ENCODE measurements at places on chromosomes 4 and X.
A peak's percentile ranks its signal among the peaks of the same experiment; 100 is the strongest.

DNA sequence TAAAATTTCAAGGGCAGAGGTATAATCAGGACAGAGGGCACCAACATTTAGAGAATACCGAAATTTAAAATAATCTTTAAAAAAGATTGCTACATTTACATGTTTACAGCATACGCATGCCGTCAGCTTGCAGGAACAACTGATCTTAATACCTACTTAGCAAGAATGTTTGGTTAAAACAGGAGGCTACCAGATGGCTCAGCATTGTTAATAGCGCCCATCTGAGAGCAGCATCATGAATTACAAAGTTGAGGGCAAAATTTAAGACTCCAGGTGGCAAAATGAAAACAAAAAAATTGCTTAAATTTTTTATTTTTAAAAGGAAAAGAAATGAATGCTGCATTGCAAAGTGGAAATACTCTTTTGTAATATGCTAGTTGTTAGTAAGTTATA is 241.3 kb downstream of the C4orf33 start:
- no peak for DNase-seq

DNA sequence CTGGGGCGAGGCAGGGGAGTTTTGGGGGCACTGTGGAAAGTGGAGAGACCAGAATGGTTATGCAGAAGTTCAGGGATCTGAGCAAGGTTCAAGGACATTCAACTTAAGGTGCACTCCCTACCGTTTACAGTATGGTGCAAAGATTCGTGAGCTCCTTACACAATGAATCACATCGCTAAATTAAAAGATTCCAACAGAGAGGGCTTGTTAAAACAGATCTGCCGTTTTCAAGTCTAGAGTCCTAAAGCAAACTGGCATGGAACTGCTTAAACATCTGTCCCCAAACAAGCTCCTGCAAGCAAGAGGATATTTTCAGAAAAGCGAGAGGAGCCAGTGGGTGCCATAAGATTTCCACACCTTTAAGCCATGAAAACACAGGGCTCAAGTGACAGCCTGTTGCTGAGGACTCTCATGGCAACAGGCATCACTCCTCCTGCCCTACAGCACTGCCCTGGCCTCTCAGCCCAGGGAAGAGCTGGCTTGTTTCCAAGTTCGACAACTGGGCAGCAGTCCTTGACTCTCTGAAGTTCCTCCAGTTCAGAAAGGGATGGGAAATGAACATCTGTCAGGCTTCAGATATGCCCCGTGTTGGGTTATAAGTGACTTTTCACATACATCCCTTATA is 10.0 kb downstream of the FAM184B start:
- DNase-seq: no peak

DNA sequence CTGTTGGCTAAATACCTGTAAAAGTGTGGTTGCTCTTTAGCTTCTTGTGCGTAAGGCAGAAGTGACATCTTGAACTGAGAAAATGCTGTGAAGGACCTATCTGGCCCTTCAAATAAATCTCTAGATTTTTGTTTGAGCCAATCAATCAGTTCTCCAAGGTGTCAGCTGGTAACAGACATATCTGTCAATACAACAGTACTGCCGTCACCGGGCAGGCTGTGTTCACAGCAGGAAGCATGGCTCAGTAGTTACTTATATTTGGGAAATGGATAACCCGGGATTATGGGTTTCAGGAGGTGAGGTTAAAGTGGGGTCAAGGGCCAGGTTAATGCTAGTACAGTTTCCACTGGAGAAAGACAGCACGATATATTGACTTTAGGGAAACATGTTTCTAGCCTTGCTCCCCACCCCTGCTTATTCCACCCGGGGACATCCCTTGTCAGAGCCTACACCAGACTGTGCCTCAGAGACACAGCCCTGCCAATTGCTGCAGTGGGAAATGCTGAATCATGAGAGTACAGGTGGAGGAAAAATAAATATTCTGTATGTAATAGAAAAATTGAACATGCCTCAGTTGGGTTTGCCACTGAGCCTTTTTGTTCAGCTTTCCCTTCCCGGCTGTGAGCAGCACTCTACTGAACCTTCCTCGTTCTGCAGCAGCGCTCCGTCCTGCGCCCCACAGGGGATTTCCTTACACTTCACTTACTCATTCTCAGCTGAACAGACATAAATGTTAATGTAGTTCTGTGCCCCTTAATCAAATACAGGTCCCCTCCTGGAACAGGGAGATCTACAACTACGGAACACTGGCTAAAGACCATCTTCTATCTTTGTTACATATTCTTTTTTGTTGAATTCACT is 121.1 kb downstream of the MGST2 start:
- DNase-seq: no peak

- DNase-seq: no peak
These were observed 289.8 kb downstream of the ARHGAP10 start for GRCh38 chr4:148021686-148022085.

- DNase-seq: peak; percentile 12
These were observed 61.9 kb downstream of the HOPX start for GRCh38 chr4:56619160-56619559.

DNA sequence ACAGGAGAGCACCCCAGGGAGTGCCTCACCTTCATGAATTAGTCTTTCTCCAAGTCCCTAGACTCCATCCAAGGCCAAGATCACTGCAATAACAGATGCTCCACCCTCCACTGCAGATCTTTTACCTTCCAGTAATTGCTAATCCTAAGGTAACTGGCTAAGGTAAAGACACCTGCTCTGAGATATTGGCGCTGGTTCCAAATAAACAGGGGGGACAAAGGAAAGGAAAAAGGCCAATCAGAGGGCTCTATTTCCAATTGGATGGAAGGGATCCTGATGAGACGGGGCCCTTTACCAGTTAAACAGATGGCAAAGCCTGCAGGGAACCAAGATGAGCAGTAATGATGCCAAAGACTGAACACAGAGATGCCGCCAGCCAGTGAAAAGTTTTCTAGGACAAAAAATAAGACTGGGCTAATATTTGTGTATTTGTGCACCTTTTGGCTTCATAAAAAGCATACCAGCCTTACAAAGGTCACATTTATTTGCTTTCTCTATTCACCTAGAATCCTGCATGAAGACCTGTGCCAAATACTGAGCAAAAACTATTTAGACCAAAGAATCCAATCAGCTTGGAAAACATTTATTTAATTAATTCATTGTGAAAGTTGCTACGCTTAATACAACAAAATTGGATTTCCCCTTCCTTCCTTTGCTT is 148.5 kb downstream of the PPP3CA start:
- DNase-seq: no peak

GRCh38 chr4:185580699-185581098 is 45.4 kb upstream of the PDLIM3 start:
- DNase-seq: peak; percentile 27

- no peak for DNase-seq
These were observed 153.0 kb downstream of the ATOH1 start for GRCh38 chr4:93981594-93981993.

DNA sequence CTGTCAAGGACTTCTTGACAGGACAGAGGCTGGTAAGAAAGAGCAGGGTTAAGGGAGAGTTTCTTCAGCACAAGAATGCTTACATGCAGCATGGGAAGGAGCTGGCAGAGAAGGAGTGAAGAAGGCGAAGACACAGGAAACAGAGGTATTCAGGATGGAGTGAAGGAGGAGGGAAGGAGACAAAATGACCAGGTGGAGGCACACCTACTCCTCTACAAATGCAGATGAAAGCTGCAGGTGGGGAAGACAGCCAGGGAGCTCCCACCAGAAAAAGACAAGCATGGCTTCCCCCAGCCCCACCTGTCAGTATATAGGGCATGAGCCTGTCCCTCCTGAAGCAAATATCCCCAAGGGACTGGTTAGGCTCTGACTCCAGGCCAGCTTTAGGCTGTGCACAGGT is 29.6 kb upstream of the NKRF start:
- DNase-seq: no peak

- no peak for DNase-seq
These were observed 22.1 kb upstream of the CEP135 start for GRCh38 chr4:55926610-55927009.

GRCh38 chr4:106718548-106718947 is 317.6 kb downstream of the DKK2 start:
- no peak for DNase-seq

DNA sequence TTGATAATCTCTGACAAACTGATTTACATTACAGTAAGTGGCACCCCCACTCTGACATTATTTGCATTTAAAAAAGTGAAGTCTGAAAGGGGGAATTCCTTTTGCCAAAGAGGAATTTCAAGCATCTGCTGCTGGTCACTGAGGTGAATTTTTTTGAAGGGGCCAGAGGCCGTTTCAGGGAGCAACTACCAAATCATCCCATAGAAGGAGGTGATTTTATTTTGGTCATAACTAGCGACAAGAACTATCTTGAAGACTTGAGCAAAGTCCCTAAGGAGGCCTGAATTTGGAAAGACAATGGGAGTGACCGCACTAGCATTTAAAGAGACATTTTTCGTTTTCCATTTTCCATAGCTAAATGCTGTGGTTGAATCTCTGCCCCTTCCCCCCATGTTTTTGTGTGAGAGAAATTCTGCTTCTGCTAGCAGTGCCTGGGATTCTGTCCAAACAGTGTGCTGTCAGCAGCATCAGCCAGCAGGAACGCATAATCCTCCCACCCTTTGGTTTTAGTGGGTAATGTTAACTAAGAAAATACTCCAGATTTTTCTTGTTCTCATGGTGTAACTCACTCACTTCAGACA is 110.1 kb upstream of the MED14 start:
- DNase-seq: peak; percentile 93

DNA sequence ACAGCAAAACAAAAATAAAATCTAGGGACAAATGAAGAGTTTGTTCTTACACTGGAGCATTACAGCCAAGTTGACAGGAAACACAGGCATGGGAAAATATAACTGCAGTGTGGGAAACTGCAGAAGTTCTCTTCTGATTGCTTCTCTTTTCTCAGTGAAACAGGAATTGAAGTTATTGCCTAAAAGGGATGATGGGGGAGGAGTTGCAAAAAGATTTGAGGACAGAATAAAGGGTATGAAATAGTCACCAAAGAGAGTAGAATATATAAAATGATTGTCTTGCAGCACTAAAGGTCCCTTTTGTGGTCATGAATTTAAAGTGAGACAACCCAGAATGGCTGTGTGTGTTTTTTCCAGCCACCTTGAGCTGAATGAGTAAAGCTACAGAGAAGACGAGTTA is 103.7 kb downstream of the JADE1 start:
- DNase-seq: no peak

- peak; percentile 11 for DNase-seq
These were observed 28.0 kb downstream of the NAT8L start for GRCh38 chr4:2087170-2087569.

GRCh38 chrX:75211976-75212375 is 55.9 kb upstream of the ABCB7 start:
- DNase-seq: no peak

- no peak for DNase-seq
These were observed 45.1 kb downstream of the SUPT20HL2 start for GRCh38 chrX:24268786-24269185.

DNA sequence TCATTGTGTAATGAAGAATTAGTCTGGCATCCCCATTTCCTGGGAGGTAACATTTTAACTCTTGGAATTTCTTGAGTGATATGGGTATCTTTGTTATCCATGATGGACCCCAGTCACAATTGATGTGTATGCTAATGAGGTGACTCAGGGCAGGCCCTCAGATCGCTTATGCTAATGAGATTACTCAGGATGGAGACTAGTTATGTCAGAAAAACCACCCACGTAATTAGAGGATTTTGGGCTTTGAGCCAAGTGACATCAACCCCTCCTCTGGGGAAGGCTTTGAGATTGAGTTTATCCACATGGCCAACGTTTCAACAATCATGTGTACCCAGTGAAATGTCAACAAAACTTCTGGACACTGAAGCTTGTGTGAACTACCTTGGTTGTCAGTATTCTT is 772.7 kb downstream of the STPG2 start:
- no peak for DNase-seq

DNA sequence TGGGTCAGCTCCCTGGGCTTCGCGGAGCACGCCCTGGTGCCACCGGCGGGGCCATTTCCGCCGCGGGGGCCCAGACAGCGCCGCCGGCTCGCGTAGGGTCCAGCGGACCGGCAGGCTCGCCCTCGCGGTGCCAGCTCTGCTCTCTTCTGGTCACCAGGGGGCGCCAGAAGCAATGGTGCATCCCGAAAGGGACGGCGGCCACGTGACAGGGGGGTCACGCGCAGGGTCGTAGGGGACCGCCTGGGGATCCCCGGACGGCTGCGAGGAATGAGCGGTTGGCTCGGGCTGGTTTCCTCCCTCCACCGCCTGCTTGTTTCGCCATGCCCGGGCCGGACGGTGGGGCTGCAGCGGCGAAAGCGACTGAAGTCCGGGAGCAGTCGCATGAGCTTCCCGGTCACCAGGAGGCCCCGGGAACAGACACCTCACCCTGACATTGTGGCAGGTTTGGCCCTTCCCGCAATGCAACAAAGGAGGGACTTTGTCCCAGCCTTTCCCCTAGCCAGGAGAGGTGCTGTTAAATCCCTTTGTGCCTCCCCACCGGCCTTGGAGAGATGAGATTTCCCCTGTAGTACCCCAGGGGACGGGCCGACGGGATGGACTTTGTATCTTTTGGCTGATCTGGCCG is 15.8 kb downstream of the ZCCHC12 start:
- DNase-seq: peak; percentile 54

GRCh38 chrX:148643460-148643859 is 143.0 kb downstream of the AFF2 start:
- DNase-seq: no peak

DNA sequence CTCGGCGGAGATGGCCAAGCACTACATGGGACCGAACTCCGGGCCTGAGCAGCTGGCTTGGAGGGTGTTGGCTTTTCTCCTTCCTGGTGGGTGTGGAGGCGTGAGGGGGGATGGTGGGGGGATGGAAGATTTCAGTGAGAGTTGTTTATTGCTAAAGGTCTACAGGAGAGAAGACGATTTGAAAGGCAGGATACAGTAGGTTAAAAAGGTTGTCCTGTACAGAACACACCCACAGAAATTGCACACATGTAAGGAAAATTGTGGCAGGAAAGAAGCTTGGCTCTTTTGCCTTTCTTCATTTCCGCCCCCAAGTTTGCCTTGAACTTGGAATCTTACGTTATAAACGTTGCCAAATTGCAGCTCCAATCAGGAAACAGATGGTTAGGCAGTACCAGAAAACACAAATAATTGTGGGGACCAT is 74.1 kb upstream of the STOX2 start:
- peak; percentile 26 for DNase-seq
